ENCODE measurements at places on chromosomes 3 and 15.

- peak; percentile 9 for DNase-seq
These were observed 97.5 kb downstream of the BDH1 start for GRCh38 chr3:197458179-197458707.

- DNase-seq = no peak
These were observed 188.1 kb downstream of the USP13 start for GRCh38 chr3:179840985-179841384.

- DNase-seq = no peak
These were observed 24.2 kb downstream of the ATP13A4 start for GRCh38 chr3:193530231-193531165.

DNA sequence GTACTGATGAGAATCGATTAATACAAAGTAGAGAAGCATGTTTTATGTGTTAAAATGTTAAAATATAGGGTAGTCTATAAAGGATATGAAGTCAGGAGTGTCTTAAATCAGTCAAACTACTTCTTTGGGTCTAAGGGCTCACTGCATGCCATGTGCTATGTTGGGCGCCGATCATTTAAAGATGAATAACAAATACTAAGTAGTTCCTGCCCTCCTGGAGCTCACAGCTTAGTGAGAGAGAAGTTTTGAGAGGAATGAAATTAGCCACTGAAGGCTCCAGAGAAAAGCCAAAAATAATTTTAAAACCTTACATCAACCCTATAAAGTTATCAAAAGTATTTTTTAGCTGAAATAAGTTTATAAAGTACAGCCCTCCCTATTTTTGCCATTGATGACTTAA, 44.5 kb downstream of the BLM start:
- DNase-seq = no peak

GRCh38 chr15:66703540-66703941, 1.5 kb downstream of the SMAD6 start:
- DNase-seq = no peak

- DNase-seq = no peak
These were observed 47.1 kb downstream of the ERC2 start for GRCh38 chr3:56421205-56421604.

GRCh38 chr3:45095916-45096526, 50.2 kb downstream of the CDCP1 start:
- DNase-seq = no peak

DNA sequence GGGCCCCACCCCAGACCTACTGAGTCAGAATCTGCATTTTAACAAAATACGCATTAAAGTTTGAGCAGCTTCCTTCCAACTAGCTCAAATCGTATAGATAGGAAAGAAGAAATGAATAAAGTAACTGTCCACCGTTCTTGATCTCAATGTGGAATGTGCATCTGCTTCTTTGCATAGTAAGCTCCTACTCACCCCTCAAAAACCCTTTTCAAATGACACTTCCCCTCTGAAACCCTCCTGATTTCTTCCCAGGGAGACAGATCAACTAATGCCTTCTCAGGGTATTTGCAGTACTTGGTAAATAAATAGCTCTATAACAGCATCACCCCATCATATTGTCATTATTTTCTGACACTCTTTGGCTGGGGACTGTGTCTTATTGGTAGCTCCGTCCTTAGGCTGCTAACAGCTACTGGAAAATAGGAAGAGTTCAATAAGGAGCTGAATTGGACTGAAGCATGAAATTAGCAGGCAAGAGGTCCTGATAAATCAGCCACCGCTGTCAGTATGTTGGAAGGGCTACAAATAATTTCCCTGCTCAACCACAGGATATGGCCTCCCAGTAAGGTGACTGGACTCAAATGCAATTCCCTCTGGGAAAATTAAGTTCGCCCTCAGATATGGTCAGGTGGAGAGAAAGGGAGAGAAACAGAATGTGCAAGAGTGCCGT, 10.2 kb downstream of the OXTR start:
- no peak for DNase-seq

- DNase-seq = no peak
These were observed 8.7 kb downstream of the GAP43 start for GRCh38 chr3:115632026-115632425.

DNA sequence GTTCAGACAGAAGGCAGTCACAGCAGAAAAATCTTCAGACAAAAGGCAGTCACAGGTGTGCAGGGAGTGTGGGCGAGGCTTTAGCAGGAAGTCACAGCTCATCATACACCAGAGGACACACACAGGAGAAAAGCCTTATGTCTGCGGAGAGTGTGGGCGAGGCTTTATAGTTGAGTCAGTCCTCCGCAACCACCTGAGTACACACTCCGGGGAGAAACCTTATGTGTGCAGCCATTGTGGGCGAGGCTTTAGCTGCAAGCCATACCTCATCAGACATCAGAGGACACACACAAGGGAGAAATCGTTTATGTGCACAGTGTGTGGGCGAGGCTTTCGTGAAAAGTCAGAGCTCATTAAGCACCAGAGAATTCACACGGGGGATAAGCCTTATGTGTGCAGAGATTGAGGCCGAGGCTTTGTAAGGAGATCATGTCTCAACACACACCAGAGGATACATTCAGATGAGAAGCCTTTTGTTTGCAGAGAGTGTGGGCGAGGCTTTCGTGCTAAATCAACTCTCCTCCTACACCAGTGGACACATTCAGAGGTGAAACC, 27.6 kb downstream of the ZNF589 start:
- peak; percentile 86 for DNase-seq

- no peak for DNase-seq
These were observed 194.1 kb upstream of the ZPLD1 start for GRCh38 chr3:102240720-102241119.

DNA sequence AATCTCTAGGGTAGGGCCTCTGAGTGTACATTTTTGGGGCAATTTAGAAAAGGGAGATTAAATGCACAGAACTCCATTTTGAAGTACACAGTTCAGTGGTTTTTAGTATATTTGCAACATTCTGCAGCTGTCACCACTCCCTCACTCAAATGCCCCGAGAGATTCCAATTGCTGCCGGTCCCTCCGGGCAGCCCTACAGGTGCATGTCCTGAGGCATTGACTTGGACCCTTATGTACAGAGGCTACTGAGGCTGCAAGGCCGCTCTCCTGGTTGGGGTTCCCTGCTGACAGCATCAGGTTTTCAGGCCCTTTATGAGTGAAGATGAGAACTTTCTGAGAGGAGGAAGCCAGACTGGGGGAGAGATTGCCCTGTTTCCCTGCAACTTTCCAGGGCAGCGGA, 39.6 kb downstream of the SMAD6 start:
- no peak for DNase-seq

DNA sequence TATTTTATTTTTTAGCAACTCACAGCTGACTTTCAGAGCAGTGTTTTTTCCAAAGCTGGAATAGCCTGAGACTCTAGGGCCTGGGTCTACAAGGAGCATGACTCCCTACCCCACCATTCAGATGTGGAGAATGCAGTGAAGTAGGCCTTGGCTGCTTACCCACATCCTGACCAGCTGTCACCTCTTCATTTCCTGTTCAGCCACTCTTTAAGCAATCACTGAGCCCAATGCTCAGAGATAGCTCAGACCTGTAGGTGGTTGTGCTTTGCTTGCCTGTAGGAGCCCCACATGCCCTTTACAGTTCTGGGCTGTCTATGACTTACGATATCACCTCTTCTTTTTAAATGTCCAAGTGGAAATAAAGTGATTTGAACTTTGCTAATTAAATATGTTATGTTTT, 148.1 kb downstream of the NEK11 start:
- DNase-seq = peak; percentile 22

DNA sequence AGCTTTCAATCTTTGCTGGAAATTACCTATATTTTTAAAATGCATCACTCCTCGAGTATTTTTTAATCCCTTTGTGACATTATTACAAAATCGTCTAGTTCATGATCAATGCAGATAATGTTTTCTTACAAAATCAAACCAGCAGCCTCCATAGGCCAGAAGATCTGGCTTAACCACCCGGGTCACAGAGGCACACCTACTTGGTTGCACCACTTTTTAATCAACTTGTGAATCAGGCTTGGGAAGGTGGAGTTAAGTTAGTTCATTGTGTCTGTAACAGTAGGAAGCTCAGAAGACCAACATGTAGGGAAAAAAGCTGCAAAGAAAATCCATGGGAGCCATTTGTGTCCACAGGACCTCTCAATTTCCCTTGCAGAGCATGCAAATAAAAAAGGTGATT, 148.0 kb downstream of the TP63 start:
- no peak for DNase-seq

GRCh38 chr3:35677797-35678196, 38.5 kb downstream of the ARPP21 start:
- DNase-seq = no peak

DNA sequence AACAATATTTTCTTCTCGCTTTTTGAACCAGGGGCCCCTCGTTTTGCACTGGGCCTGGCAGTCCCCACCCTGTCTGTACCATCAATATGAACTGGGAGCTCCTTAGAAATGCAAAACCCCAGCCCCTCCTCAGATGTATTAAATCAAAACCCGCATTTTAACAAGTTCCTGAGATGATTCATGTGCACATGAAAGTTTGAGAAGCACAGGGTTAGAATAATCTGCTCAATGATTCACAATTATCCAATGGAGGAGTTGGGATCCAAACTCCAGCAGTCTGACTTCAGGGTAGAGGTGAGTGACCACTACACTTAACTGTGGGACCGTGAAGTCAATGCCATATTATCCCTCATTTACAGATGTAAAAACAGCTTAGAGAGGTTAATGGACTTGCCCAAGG, 256.4 kb downstream of the IGSF11 start:
- no peak for DNase-seq

- peak; percentile 45 for DNase-seq
These were observed 24.8 kb upstream of the MBNL1 start for GRCh38 chr3:152243721-152244516.

- DNase-seq = no peak
These were observed 1025.5 kb upstream of the NR2F2 start for GRCh38 chr15:95304947-95305400.

DNA sequence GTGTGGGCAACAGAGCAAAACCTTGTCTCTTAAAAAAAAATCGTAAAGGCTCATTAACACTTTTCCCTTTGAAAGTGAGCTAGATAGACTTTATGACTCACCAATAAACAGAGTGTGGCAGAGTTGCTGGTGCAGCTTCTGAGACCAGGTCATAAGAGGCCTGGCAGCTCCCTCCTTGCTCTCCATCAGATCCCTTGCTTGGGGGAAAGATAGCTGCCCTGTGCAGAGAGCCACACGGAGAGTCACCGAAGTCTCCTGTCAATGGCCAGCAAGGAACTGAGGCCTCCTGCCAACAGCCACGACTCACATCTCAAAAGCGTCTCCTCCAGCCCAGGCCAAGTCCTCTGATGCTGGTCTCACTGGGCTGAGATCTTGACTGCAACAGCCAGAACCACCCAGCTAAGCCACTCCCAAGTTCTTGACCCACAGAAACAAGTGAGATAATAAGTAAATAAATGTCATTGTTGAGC, 8.7 kb upstream of the GP9 start:
- DNase-seq = no peak

DNA sequence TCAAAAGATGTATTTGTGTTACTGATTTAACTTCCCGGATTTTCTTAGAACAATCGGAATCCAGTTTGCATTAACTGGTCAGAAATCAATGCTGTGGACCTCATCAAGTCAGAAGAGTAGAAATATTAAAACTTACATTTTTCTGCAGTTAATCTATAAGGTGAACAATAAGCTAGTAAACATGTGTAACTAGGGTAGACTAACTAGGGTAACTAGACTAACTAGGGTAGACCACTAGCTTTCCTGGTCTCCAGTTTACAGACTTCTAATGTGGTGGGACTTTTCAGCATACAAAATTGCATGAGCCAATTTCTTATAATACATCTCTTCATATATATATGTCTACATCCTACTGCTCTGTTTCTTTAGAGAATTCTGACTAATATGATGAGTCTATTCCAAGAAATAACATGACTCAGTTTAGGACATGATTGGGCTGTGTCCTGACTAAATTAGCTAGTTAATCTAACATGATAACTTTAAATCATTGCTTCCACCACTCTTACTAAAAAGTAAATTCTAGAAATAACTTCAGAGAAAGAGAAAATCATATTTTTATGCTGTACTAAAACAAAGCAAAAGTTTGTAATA, 5.3 kb downstream of the PLSCR2 start:
- DNase-seq = no peak

DNA sequence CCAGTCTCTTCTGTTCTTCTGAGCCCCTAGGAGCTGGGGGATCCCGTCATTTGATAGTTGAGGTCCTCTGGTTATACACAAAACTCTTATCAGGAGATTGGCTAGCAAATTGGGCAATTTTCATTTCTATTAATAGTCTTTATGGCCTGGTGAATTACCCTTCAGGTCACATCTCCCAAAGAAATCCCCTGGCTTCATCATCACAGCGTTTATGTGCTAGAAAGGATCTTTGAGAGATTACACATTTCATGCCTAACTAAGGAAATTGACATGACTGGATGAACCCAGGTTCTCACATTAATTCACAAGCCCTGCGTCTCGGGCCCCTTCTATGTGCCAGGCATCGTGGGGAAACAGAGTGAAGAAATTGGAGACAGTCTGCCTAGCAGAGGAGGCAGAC, 227.4 kb upstream of the PROK2 start:
- DNase-seq = no peak

GRCh38 chr3:38101811-38102443, 35.0 kb downstream of the ACAA1 start:
- no peak for DNase-seq

- no peak for DNase-seq
These were observed 104.3 kb downstream of the GADL1 start for GRCh38 chr3:30790150-30790549.

- DNase-seq = no peak
These were observed 186.8 kb downstream of the OCA2 start for GRCh38 chr15:27912283-27912682.

GRCh38 chr3:71384388-71384787, 199.1 kb downstream of the FOXP1 start:
- DNase-seq = no peak

DNA sequence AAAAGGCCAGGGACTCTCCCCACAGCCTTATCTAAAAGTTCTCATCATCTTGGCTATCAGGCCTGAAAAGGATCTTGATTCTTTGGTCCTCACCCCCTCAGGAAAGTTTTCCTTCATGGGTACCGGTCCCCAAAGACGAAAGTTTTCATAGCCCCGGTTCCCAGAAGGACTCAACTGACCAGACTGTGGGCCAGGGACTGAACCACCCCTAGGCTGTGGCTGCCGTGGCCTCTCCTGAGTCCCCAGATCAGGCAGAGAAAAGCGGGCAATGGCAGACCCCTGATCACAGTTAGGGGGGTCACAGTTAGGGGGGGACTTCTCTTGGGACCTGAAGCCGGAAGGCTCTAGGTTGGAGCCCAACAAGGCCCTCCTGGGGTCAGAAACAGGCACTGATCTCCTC, 54.8 kb downstream of the LHFPL4 start:
- DNase-seq = no peak

- DNase-seq = no peak
These were observed 561.4 kb downstream of the PYDC2 start for GRCh38 chr3:192022412-192022811.

GRCh38 chr3:64190517-64191515, 34.5 kb downstream of the PRICKLE2 start:
- no peak for DNase-seq

GRCh38 chr3:10482631-10483363, 22.6 kb downstream of the ATP2B2 start:
- DNase-seq = no peak

GRCh38 chr3:57157545-57157944, 7.6 kb downstream of the IL17RD start:
- no peak for DNase-seq

GRCh38 chr3:29649815-29650547, 369.1 kb downstream of the RBMS3 start:
- DNase-seq = no peak

Data from CD4-positive, alpha-beta T cell treated with Interleukin-15 for 4 hours (primary cell).